Endodermal cell (in vitro differentiated cells): ENCODE measurements at places on chromosomes 5 and 9. TPM values are rescaled to one million over a fixed set of nuclear protein-coding genes. Genes with fewer than 3 reads are reported as not detected.

The FAM151B gene
- total RNA-seq, result 0.38 to 1.2 TPM (median 0.90 TPM) in 3 replicates

The SLIT3 gene
- total RNA-seq, result 1.6 to 3.9 TPM (median 3.4 TPM) in 3 replicates

The ZDHHC11 gene
- 16.5 and 28.9 TPM in 2 replicates for total RNA-seq

The TLX3 gene
- not detected in 2 replicates for total RNA-seq

The MIGA2 gene
- 25.1 to 41.4 TPM (median 36.8 TPM) in 3 replicates for total RNA-seq

DNA sequence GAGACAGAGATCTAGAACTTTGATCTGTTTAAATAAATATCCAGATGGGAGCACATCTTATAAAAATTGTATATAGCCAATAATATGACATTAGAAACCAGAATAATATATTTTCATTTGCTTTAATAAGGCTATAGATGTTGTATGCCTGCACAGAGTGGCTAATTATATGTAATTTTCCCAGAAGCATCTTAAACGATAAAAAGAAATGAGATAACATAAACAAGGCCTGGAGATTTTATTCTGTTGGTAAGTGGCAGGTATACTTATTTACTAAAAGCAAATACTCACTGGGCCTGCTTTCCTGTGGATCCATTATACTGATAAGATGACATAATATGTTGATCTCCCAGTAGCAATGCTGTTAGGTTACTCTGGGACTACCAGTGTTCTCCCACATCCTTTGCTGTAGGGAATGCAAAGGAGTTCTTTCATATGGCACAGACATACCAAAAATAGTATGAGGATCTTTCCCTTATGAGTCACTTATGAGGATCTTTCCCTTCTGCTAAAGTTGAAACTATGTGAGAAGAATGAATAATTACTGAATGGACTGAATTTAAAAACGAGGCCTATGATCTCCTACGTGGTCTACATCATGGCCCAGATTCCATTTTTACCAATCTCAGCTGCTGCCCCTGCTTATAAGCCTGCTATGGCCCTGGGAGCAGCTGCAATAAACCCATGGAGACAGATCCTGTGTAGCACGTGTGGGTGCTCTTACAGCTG lies 112.1 kb downstream of the NUDT12 start:
- DNase-seq, result no peak

DNA sequence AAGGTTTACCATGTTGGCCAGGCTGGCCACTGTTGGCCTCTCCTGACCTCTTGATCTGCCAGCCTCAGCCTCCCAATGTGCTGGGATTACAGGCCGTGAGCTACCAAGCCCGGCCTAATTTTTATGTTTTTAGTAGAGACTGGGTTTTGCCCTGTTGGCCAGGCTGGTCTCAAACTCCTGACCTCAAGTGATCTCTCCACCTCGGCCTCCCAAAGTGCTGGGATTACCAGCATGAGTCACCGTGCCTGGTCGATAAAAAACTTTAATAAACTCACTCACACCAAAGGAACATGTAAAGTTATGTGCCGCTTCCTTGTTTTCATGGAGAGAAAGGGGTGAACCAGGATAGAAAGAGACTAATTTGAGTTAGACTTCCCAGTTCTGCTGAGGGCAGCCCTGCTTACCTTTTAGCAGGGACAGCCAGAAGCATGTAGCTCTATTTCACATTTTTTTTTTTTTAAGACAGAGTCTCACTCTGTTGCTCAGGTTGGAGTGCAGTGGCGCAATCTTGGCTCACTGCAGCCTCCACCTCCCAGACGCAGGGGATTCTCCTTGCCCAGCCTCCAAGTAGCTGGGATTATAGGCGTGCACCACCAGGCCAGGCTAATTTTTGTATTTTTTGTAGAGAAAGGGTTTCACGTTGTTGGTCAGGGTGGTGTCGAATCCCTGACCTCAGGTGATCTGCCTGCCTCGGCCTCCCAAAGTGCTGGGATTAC lies 11.4 kb upstream of the HAUS6 start:
- no peak for DNase-seq

GRCh38 chr5:140041492-140042392 lies 1.4 kb downstream of the NRG2 start:
- DNase-seq, result peak; percentile 66

GRCh38 chr9:97855486-97855875 lies 2.5 kb downstream of the FOXE1 start:
- DNase-seq, result peak; percentile 46

DNA sequence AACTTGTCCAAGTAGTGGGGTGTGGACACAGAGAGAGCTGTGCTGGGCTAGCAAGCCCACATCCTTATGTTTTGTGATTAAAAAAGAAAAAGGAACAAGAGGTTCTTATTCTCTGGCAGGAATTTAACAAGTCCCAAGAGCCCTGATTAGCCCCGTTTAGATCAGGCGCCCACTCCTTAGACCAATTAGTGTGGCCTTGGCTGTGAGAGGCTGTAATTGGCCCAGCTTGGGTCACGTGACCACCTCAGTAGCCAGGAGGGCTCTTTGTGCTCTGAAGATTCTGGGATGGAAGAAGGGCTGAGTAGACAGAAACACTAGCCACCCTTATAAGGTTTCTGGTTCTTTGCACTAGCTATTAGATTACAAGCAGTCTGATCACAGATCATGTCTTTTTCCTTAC lies 31.1 kb downstream of the GCNT4 start:
- no peak for DNase-seq
